H9 (cell line): ENCODE measurements at places on chromosomes 3 and 15.
A peak's percentile ranks its signal among the peaks of the same experiment; 100 is the strongest.

- no peak for DNase-seq
Measured at GRCh38 chr3:134471521-134472193, 14.1 kb downstream of the ANAPC13 start.

- DNase-seq, result no peak
Measured at GRCh38 chr15:61379005-61379404, 149.9 kb upstream of the RORA start.

GRCh38 chr3:186060222-186060621 lies 48.7 kb downstream of the ETV5 start:
- no peak for DNase-seq

GRCh38 chr3:124831628-124832199 lies 55.5 kb downstream of the ITGB5 start:
- no peak for DNase-seq

- no peak for DNase-seq
Measured at GRCh38 chr3:113222451-113223086, 11.2 kb downstream of the BOC start.

DNA sequence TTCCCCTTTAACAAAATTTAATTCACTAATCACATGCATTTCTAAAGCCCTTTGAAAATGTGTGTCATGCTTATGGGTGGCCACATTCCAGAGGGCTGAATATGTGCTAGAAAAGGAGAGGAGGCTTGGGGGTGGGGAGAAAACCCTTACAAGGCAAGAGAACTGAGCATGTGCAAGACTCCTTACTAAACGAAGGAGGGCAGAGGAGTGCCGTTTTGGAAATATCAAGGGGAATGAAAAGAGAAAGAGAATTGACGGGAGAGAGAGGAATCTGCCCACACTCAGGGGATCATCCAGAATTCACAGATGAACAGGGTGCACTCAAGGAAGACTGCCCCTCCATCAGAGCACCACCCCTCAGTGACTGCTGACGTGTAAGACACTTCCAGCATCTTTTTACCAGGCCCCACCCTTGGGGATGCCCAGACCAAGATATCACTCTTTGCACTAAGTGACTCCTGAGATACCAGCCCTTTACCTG lies 37.9 kb upstream of the TSC22D2 start:
- DNase-seq, result peak; percentile 57

DNA sequence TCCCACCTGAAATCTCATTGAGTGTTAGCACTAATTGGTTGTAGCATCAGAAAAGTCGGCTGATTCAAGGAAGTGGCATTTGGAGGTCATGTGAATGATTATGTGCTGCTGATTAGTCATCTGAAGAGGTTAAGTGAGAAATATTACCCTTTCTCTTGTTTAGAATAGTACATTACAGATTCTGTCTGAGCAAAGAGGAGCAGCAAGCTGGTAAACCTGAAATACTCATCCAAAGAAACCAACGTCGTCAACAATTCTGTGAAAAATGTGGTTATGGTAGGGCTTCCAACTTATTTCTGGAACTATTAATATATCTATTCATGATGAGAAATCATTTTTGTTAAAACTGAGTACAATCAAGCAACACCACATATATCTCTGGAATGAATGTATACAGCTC lies 1024.9 kb downstream of the TUSC7 start:
- no peak for DNase-seq

DNA sequence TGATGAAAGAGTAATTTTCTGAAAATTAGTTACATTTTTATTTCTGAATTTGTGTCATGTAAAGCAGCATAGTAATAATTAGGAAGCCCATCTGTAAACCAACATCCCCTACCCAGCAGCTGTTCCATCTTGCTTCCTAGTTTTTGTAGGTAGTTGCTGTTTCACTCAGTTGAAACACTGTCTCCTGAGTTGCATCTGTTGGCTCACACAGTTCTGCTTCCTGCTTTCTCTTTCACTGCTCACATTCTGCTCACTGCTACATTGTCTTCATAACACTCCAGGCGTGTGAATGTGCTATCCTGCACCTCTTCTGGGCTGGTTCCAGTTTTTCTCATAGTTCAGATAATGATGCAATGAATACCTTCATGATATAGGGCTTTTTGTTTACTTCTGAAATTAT lies 123.4 kb downstream of the EPHB1 start:
- no peak for DNase-seq
